Fibroblast of skin of back (primary cell): ENCODE measurements at places on chromosomes 7 and 10.
A peak's percentile ranks its signal among the peaks of the same experiment; 100 is the strongest.

DNA sequence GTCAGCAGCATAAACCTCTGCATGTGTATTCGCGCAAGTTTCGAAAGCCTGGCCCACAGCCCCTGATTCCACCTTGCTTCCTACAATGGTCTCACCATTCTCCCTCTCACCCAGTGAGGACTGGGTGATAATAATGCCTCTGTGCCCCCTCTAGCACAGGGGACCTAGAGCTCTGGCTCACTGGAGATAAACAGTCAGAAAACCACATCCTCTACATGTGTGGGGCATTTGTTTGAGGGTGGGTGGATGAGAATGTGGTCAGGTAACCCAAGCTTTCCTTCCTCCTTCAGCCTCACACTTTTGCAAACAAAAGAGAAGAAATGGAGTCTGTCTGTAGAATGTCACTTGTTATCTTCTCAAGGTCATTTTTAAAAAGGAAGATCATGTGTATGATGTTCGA lies 373.5 kb downstream of the KCNMA1 start:
- DNase-seq: no peak

DNA sequence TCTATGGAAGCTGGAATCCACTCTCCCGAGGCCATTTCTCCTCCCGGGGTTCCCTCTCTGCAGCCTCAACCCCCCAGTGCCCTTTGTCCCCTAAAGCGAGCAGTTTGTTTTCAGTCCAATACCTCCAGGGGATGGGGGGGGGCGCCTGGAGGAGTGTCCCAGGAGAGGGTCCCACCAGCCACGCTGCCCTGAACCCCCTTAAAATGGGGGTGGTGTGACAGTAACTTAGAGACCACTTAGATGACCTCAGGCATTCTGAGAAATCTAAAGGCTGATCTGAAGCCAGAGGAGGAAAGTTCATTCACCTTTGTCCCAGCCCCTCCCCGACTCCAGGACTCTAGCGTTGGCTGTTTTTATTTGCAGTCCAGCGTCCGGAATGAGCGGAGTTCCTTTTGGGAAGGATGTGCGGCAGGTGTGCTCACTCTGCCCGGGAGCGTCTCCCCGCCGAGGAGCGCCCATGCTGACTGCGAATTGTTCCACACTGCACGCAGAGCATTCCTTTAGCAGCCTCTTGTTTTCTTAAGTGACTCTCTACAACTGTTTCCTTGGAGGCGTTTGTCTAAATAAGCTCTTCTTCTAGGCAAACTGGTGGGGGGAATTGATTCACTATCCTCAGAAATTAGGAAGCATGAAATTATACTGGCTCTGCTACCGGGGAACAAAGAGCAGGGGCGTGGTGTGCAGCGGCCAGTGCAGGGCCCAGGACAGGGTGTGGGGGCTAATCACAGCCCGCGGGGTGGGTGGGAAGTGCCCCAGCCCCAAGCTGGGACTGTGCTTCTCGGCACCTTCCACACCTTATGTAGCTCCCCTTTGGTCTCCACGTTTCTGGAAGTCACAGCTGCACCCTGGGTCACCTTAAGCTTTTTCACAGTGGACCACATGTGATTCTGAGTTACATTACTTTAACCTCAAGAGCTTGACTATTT lies 46.3 kb downstream of the SYPL1 start:
- DNase-seq: peak; percentile 66

- DNase-seq: no peak
These were observed 26.6 kb downstream of the ENO4 start for GRCh38 chr10:116875897-116876296.

- DNase-seq: no peak
These were observed 4.5 kb downstream of the MBL2 start for GRCh38 chr10:52768001-52768532.

- DNase-seq: no peak
These were observed 385.3 kb upstream of the COBL start for GRCh38 chr7:51701935-51702334.

- no peak for DNase-seq
These were observed 6.7 kb downstream of the SKAP2 start for GRCh38 chr7:26857506-26858240.

GRCh38 chr7:110544194-110544593 lies 546.7 kb upstream of the LRRN3 start:
- DNase-seq: peak; percentile 52
